Stimulated activated CD4-positive, alpha-beta T cell treated with anti-CD3 and anti-CD28 coated beads, Interleukin-12 subunit alpha, Interleukin-12 subunit beta, amount 100 ng/mL, for 4 hours (primary cell): ENCODE measurements at places on chromosomes 5 and 9.

GRCh38 chr9:107789001-107789700 is 299.6 kb upstream of the KLF4 start:
- DNase-seq, result no peak

GRCh38 chr9:89498852-89499480 is 1.1 kb upstream of the SEMA4D start:
- DNase-seq, result no peak

DNA sequence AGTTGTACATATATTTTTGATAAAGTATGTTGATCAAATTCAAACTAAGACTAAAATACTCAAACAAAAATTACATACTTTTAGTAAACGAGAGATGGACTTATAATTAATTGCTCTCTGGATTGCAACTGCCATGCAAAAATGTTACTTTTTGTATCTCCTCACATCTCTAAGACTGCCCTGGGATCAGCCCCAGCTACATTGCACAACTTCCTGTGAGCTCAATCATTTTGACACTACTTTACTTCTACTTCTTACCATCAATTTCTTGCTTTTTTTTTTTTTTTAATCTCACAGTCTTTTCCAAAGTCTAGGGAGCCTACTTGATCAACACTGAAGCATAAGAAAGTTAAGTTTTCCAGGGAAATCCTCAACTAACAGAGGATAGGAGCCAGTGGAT is 506.0 kb upstream of the CDH10 start:
- no peak for DNase-seq

- DNase-seq, result no peak
Measured at GRCh38 chr9:117860849-117861248, 156.6 kb downstream of the TLR4 start.

- no peak for DNase-seq
Measured at GRCh38 chr5:57552033-57552432, 69.4 kb upstream of the ACTBL2 start.

- DNase-seq, result no peak
Measured at GRCh38 chr5:77936365-77936693, 160.2 kb upstream of the TBCA start.

GRCh38 chr9:87787735-87788134 is 61.8 kb downstream of the CTSL start:
- no peak for DNase-seq

GRCh38 chr9:92385477-92385876 is 18.9 kb downstream of the OGN start:
- DNase-seq, result no peak

DNA sequence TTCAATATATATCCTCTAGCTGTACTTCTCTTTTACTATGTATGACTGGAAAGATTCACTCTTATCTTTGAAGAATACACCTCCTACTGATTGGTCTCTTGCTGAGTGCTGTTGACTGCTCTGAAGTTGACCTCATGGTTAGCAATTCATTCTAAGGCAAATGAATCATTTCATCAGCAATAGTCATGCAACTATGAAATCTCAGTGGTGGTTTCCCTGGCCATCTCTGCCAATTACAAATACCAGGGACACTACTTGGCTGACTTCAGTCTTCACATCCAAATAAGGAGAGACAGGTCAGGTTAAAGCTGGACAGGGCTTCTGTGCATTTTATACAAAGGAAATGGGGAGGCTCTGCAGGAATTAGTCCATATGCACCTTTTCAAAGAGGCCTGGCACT is 333.5 kb upstream of the ACTBL2 start:
- DNase-seq, result no peak

DNA sequence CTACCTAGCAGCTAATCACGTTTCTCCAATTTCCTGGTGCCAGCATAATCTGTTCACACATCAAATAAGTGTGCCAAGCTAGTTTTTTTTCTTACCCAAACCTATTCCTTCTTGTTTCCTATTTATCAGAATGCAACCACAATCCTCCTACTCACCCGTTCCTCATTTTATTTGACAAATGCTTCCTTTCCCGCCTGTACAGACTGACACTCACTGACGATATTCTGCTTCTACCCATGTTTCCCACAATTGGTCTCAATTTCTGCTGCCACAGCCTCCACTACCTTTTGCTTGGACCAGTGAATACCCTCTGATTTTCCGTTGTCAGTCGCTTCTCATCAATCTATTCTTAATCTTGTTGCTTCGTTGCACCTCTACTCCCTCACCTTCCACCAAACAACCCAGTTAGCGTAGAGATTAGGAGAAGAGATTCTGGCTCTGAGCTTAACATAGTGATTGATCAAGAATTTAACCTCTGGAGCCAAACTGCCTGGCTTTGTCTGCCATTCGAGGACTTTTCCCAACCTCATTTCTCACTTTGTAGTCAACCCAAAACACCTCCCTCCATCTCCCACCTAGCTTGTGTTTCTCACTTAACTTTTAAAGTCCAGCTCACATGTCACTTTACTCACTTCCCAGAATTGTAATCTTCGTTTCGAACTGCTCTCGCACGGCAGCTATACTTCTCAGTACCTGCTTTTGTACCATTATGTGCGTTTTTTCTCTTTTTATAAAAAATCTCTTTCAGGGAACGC is 729 bp upstream of the TMEM38B start:
- no peak for DNase-seq

GRCh38 chr9:6873857-6874256 is 116.1 kb downstream of the KDM4C start:
- no peak for DNase-seq

DNA sequence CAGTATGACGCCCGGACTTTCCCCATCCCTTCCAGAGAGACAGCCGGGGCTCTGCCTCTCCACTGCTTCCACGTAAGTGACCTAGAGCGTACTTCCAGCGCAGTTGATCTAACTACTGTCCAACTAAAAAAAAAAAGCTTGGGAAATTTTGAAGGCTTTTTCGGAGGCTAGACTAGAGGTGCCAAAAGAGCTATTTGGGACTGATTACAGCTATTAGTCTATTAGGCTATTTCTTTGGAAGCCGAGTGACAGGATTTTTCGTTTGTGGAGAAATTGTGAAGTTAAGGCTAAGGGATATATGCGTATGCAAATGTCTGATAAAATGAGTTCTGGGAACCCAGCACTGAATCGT is 1.5 kb downstream of the CCNO start:
- no peak for DNase-seq

DNA sequence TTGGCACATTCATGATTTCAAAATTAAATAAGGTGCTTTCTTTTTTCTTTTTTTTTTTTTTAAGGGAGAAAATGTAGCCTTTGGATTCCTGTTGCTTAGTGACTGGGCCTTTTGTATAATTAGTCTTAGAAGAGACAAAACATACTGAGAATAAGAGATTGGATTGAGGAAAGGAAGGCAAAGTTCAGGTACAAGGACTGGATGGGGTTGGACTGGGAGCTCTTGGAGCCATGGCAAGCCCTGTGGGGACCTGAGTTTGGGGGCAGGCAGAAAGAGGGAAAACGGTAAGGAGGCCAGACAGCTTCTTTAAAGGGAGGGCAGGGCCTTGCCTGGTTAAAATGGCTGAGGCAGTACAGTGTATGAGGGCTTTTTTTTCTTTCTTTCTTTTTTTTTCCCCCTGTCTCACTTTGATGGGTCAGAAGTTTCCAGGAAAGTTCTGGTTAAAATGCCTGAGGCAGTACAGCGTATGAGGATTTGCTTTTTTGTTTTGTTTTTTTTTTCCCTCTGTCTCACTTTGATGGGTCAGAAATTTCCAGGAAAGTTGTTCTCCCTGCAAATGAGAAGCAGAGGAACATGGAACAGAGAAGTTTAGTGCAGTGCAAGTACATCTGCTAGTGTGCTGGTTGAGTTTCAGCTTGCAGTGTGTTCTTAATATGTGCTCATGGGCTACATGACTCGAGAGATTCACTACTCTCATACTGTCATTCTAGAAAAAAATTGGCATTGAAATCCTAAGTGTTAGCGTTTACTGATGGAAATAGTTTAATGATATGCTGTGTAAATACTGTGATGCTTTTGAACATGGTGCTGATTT is 16.8 kb downstream of the SNX18 start:
- DNase-seq, result no peak

DNA sequence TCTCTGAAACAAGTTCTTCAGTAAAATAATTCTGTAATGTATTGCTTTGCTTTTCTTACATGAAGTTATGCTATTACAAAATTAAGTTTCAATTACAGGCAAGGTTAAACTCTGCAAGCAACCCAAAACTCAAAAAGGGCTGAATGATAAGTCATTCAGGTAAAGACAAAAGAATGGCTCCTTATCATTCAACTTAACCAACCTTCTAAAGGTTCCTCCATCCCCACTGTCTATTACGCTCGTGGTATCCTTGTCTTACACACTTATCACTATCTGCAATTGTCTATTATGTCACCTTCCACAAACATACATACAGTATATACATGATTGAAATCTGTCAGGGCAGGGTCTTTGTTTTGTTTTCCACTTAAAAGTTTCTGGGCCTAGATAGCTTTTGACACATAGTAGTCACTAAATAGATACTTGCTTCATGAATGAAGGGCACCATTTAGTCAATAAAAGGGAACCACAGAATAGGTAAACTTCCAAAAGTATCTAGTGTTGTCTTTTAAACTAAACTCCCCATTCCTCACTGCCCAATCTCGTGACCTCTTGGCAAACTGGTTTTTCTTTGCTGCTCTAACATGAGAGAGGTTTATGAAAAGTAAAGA is 6.9 kb downstream of the RPL37 start:
- no peak for DNase-seq

DNA sequence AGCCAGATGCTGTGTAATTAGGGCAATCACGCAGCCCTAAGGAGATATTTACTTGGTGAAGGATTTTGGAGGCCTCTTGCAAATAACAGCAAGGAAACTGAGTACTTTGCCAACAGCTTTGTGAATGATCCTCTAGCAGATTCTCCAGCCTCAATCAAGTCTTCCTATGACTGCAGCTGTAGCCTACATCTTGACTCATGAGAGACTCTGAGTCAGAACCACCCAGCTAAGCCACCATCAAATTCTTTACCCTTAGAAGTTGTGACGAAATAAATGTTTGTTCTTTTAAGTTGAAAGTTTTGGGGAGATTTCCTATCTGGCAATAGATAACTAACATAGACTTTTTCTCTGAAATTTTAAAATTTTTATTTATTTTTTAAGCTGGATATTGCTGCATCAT is 237.6 kb upstream of the CCNH start:
- DNase-seq, result no peak

DNA sequence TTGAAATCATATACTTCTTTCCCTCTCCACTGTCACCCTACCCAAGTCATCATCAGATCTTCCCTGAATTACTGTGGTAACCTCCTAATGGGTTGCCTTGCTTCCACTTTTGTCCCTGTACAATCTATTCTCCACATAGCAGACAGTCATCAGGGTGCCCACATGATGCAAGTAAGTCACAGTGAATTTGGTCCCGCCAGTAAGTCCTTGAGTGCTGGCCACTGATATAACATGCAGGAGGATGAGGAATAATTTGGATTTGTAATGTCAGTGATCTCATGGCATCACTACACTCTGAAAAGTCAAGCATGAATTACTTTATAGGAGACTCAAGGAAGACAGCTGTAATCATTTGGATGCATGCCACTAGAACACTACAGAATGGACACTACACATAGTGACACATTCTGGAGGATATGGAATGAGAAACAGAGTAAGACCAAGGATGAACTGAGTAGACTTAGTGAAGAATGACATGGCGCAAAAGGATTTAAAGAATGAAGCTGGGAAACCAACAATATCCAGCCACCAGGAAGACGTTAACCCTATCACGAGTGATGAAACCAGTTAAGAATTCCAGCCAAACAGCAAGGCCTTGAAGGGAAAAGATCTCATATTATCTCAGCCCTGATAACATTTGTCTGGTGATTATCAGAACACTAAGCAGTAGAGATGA is 28.6 kb downstream of the MARCHF3 start:
- DNase-seq, result no peak

DNA sequence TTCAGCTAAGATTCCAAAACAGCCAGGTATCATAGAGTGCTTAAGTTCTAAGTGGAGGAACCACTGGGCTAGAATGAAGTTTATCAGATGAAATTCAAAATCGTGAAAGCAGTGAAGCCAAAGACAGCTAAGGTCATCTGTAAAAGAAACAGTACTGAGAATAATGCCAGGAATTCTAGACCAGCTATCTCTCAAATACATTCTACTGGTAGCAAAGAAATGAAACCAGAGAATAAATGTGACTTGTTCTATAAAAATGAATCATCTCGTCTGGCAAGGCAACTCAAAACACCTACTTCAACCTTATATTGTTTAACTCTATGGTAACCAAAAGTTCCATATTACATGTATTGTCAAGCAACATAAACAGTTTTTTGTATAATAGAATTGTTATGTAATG is 51.3 kb upstream of the RGMB start:
- DNase-seq, result no peak

DNA sequence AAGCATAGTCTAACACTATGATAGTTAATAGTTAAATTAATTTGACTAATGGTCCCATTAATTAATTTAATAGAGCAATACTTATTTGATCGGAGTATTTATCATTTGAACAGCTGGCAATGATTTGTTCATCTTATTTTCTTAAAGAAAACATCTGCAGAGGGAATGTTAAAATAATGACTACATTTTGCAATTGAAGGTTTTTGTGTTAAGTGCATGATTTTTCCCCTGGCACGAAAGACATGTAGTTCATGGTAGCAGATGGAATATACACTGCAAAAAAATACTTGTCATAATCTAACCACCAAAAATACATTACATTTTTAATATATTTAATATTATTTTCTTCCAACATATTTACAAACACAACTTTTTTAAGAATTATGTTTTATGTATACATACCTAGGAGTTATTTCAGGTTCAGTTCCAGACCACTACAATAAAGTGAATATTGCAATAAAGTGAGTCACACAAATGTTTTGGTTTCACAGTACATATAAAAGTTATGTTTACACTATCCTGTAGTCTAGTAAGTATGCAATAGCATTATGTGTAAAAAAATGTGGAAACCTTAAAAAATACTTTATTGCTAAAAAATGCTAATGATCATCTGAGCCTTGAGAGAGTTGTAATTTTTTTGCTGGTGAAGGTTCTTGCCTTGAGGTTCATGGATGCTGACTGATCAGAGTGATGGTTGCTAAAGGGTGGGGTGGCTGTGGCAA is 292.6 kb upstream of the DAB2 start:
- DNase-seq, result no peak

DNA sequence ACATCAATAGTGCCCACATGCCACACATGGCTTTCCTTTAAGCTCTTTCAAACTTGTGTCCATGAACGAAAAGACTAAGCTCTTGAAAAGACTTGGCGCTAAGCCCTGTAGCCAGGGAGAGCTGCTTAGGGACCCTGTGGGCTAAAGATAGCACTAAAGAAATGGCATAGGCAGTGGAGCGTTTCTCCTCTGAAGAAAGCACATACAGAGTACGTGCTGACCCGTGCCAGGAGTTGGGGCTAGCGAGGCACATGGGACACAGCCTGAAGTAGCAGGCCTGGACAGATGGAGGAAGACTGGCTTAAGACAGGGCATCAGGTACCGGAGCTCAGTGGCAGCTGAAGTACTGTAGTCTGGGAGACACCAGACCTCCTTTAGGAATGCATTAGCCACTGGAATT is 39.7 kb downstream of the ADGRV1 start:
- DNase-seq, result no peak

DNA sequence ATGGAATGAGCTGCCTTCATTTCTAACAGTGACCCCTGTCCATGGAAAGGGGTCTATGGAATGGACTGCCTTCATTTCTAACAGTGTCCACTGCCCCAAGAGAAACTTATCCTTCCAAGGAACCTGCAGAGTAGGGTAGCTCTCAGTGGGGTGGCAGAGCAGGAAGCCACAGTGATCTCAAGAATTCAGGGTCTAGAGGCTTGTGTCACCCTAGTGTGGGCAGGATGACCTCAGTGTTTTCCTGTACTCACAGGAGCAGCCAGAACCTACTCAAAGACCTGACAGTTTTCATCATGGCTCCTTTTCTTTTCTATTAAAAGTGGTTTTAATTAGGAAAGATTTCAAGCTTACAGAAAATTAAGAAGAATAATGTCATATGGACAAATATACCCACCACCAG is 27.5 kb downstream of the SEC61B start:
- DNase-seq, result no peak
